Epithelial cell of proximal tubule (primary cell): ENCODE measurements at places on chromosomes 5 and 9. TPM values are rescaled to one million over a fixed set of nuclear protein-coding genes. Genes with fewer than 3 reads are reported as not detected.

The SLC25A2 gene
- total RNA-seq, result 0.29 TPM in 1 of 2 replicates, not detected in the other

The ADRA1B gene
- total RNA-seq, result 4.0 and 5.9 TPM in 2 replicates

The CLTA gene
- 423 and 461 TPM in 2 replicates for total RNA-seq

The BTNL9 gene
- total RNA-seq, result 0.22 TPM in 1 of 2 replicates, not detected in the other

The COX7C gene
- total RNA-seq, result 403 and 603 TPM in 2 replicates

The PCDHA1 gene
- total RNA-seq, result not detected in 2 replicates

The ERCC6L2 gene
- 37.8 and 60.0 TPM in 2 replicates for total RNA-seq

The SLC1A1 gene
- 9.8 and 32.1 TPM in 2 replicates for total RNA-seq

The ABCA1 gene
- total RNA-seq, result 8.9 and 13.7 TPM in 2 replicates

The CTSV gene
- 9.6 and 10.9 TPM in 2 replicates for total RNA-seq

The MYOT gene
- not detected in 2 replicates for total RNA-seq

The POLR1E gene
- 23.2 and 44.1 TPM in 2 replicates for total RNA-seq

The SLIT3 gene
- total RNA-seq, result 0.36 and 3.1 TPM in 2 replicates

The PRUNE2 gene
- total RNA-seq, result 0.63 and 1.5 TPM in 2 replicates

The FOXI1 gene
- not detected in 2 replicates for total RNA-seq

The HEMGN gene
- total RNA-seq, result not detected in 2 replicates

The PCDHGC5 gene
- total RNA-seq, result 0.06 TPM in 1 of 2 replicates, not detected in the other

The SH3PXD2B gene
- total RNA-seq, result 23.7 and 25.6 TPM in 2 replicates

The DBH gene
- not detected in 2 replicates for total RNA-seq

The SLC31A2 gene
- total RNA-seq, result 3.7 and 4.8 TPM in 2 replicates

The NDOR1 gene
- 22.0 and 26.9 TPM in 2 replicates for total RNA-seq

The LURAP1L gene
- total RNA-seq, result 5.2 and 11.8 TPM in 2 replicates

The ZCCHC10 gene
- total RNA-seq, result 12.7 and 88.8 TPM in 2 replicates

The WWC1 gene
- total RNA-seq, result 87.2 and 94.5 TPM in 2 replicates

The PCDHB1 gene
- total RNA-seq, result not detected in 2 replicates

The ADAMTSL1 gene
- 2.8 and 4.6 TPM in 2 replicates for total RNA-seq

The SPINK5 gene
- not detected in 2 replicates for total RNA-seq

The CATSPER3 gene
- total RNA-seq, result 0.29 TPM in 1 of 2 replicates, not detected in the other

The RASEF gene
- 11.6 and 12.2 TPM in 2 replicates for total RNA-seq

The PCDHAC1 gene
- not detected in 2 replicates for total RNA-seq

The NSUN2 gene
- total RNA-seq, result 59.0 and 70.5 TPM in 2 replicates

The ZNF484 gene
- total RNA-seq, result 3.8 and 4.0 TPM in 2 replicates

The ZCCHC7 gene
- 8.8 and 13.3 TPM in 2 replicates for total RNA-seq

The RMRP gene
- 3,154 and 10,636 TPM in 2 replicates for total RNA-seq

The HMMR gene
- total RNA-seq, result 19.5 and 54.4 TPM in 2 replicates

The DAPK1 gene
- 45.5 and 46.3 TPM in 2 replicates for total RNA-seq

The FSD1L gene
- total RNA-seq, result 1.6 and 1.7 TPM in 2 replicates

The NMUR2 gene
- 0.22 TPM in 1 of 2 replicates, not detected in the other for total RNA-seq
